Putamen (tissue), 1 donor: ENCODE measurements at places on chromosomes 16 and 17.

- DNase-seq = peak; percentile 90
Observed at GRCh38 chr17:31318298-31318801, 3.1 kb downstream of the EVI2A start.

- no peak for DNase-seq
Observed at GRCh38 chr16:49586466-49587450, 213.2 kb downstream of the C16orf78 start.

DNA sequence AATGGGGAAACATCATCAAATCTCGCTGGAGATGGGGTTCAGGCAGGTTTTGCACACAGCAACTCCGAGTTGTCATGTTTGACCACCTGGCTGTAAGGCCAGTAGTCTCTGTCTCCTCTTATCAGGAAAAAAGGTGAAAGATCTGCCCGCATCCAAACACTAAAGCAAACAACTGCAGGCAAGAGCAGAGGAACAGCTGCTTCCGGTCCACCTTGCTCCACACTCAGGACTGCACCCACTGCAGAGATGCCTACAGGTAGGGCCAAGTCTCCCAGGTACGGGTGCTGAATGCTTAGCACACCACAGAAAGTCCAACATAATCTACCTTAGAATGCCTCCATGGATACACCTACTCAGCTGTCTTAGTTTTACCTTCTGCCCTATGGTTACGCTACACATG lies 7.3 kb downstream of the TEX2 start:
- DNase-seq = no peak

DNA sequence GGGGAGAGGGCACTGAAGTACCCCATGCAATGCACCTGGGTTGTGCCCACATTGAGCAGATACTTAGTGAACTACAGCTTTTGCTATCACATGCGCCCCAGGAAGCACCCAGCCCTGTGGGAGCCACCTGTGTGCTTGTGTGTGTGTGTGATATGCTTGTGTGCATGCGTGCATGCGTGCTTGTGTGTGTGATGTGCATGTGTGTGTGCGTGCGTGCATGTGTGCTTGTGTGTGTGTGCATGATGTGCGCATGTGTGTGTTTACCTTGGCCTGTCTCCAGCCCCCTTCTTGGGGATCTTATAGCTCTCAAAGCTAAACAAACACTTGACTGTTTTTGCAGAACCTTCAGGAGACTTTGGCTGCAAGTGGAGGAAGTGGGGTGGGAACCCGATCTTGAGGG lies 841 bp downstream of the C16orf89 start:
- no peak for DNase-seq
